Stimulated activated CD4-positive, alpha-beta T cell treated with anti-CD3 and anti-CD28 coated beads, Interleukin-1b, Interleukin-23, amount 100 ng/mL, for 1 hour (primary cell): ENCODE measurements at places on chromosomes 11 and 22.

GRCh38 chr11:116831790-116832349 lies 2.2 kb downstream of the APOC3 start:
- DNase-seq: no peak

DNA sequence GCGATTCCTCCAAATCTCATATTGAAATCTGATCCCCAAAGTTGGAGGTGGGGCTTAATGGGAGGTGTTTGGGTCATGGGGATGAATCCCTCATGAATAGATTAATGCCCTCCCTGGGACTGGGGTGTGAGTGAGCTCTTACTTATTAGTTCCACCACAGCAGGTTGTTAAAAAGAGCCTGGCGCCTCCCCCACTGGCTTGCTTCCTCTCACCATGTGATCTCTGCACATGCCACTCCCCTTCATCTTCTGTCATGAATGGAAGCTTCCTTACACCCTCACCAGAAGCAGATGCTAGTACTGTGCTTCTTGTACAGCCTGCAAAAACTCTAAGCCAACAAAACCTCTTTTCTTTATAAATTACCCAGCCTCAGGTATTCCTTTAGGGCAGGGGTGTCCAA lies 8.8 kb downstream of the RRAS2 start:
- DNase-seq: no peak

DNA sequence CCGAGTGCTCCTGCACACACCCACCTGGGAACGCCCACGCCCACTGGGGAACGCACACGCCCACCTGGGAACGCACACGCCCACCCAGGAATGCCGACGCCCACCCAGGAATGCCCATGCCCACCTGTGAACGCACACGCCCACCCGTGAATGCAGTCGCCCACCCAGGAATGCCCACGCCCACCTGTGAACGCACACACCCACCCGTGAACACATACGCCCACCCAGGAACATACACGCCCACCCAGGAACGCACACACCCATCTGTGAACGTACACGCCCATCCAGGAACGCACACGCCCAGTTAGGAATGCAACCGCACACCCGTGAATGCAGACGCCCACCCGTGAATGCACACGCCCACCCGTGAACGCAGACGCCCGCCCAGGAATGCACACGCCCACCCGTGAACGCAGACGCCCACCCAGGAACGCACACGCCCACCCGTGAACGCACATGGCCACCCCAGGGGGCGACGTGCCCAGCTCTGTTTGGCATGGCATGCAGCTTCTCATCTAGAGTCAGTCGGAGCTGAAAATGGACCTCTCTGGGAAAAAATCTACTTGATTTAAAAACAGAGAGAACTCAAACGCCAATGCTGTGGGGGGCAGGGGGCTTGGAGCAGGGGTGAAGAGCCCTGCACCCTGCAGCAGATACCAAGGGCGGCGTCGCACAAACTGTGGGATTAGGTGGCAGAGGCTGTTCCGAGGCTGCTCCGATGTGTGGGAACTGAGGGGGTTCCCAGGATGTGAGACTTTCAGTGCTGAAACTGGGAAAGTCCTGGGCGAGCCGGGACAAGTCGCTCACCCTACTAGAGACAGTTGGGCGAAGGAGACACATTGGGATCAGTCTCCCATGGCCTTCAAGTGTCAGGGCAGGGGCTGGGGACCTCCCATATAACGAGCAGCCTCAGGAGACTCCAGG lies 83.3 kb downstream of the MYEOV start:
- no peak for DNase-seq

- DNase-seq: no peak
These were observed 37.4 kb upstream of the NCR3LG1 start for GRCh38 chr11:17314232-17314547.

GRCh38 chr22:45451972-45452371 lies 38.5 kb downstream of the RIBC2 start:
- DNase-seq: no peak

GRCh38 chr11:6611092-6611962 lies 689 bp downstream of the TAF10 start:
- no peak for DNase-seq

DNA sequence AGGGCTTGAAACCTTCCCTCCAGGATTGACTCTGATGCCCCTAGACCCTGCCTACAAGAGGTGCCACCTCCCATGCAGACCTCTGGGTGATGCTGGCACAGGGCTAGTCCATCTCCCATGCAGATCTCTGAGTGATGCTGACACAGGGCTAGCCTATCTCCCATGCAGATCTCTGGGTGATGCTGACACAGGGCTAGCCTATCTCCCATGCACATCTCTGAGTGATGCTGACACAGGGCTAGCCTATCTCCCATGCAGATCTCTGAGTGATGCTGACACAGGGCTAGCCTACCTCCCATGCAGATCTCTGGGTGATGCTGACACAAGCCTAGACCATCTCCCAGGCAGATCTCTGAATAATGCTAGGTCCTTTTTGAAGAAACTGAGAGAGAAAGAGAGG lies 321.7 kb downstream of the NTM start:
- no peak for DNase-seq

DNA sequence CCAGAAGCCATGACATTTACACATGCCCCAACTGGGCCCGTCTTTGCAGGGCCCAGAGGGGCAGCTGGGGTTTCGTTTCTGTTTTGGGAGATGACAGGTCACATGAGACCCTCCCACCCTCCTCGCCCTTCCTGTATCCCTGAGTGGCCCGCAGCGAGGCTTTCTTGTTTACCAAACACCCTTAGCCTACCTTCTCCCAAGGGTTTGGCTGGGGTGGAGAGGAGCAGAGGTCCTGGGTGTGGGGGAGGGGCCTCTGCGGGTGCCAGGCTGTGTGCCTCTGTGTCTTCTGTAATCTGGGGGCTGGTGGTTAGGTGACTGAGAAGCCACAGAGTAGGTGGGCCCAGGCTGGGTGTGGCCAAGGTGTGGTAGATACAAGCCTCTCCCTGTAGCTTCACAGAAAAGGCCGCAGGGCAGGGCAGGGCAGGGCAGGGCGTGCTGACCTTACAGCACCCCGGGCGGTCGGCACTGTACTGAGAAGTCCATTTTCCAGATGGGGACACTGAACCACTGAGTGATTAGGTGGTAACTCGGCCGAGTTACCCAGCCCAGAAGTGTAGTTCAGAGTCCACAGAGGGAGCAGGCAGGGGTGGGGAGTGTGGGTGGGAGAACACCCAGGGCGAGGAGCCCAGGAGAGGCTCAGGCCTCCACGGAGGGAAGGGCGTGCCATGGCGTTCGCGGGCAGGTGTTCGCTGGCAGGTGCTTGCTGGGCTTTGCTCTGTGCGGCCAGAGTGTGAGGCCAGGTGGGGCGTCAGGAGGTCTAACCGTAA lies 8.7 kb downstream of the PRR5 start:
- no peak for DNase-seq
